ENCODE measurements at places on chromosomes 2 and 18. TPM values are rescaled to one million over a fixed set of nuclear protein-coding genes. Genes with fewer than 3 reads are reported as not detected.

STPG4 gene
- total RNA-seq = 4.4 TPM

TPRKB gene
- 105 TPM for total RNA-seq

CHRNG gene
- total RNA-seq = not detected

DNA sequence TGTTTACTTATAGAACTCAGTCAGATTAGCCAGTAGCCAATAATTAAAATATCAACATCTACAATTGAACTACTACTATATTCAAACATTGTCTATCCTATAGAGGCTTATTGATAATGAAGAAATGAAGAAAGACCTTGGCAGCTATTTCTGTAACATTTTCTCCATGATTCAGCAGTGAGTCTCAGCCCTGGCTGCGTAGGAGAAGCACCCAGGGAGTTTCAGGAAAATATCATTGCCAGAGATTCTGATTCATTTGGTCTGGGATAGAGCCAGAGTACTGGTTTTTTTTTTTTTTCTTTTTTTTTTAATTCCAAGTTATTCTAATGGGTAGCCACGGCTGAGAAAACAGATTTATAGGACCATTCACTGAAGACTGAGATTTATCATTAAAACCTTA, 404.8 kb downstream of the TXNL1 start:
- DNase-seq = peak; percentile 39

- DNase-seq = no peak
Observed at GRCh38 chr2:230048010-230048671, 20.6 kb downstream of the SLC16A14 start.

DNA sequence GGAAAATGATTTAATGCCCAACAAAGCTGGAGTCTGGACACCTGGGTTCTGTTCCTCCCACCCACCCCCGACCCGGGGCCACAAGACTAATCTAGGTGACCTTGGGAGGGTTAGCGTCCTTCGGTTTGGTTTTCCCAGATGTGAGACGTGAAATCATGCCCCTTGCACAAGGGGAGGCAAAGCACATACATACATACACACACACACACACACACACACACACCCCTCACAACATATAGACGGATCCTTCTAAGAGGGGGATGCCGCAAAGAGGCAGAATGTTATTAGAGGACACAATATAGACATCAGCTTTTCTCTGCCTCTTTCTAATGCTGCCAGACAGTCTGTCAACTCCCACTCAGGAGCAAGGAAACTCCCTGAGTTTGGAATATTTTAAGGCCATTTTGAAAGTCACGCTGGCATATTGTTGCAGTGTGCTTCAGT, 616 bp upstream of the RBMS1 start:
- peak; percentile 34 for DNase-seq

DNA sequence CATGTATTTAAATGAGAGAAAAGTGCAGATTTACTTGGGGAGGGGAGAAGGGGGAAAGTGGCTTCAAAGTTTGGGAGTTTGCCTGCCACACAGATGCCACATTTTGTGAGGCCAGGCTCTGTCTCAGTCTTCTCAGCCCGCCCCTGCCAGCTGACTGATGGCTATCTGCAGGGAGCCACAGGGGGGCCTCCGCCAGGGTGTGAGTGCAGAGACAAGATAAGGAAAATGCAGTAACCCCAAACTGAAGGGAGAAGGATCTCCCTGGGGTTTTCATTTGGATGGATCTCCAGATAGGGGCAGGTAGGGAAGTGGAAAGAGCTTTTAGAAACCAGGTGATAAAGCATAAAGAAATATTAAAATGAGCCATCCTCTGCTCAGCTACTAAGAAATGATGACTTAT, 128.8 kb downstream of the ZNF521 start:
- no peak for DNase-seq

- no peak for DNase-seq
Observed at GRCh38 chr18:49029628-49030027, 78.9 kb upstream of the SMAD7 start.

DNA sequence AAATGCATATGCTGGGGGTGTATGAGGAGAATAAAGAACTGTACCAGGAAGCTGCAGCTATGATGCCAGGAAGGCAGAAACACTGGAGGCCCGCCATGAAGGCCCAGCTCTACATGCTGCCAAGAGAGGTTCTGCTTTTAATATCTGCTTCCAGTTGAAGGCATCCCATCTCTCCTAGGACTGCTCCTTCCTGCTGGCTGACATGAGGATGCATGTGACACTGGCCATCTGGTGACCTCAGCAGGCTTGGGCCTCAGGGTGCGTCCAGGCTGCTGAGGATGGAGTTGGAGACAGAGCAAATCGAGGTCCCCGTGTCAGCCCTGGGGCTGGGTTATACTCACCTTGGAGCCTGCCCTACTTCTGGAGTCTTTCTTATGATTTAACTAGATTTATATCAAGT, 49.0 kb downstream of the PSMG2 start:
- DNase-seq = no peak

DNA sequence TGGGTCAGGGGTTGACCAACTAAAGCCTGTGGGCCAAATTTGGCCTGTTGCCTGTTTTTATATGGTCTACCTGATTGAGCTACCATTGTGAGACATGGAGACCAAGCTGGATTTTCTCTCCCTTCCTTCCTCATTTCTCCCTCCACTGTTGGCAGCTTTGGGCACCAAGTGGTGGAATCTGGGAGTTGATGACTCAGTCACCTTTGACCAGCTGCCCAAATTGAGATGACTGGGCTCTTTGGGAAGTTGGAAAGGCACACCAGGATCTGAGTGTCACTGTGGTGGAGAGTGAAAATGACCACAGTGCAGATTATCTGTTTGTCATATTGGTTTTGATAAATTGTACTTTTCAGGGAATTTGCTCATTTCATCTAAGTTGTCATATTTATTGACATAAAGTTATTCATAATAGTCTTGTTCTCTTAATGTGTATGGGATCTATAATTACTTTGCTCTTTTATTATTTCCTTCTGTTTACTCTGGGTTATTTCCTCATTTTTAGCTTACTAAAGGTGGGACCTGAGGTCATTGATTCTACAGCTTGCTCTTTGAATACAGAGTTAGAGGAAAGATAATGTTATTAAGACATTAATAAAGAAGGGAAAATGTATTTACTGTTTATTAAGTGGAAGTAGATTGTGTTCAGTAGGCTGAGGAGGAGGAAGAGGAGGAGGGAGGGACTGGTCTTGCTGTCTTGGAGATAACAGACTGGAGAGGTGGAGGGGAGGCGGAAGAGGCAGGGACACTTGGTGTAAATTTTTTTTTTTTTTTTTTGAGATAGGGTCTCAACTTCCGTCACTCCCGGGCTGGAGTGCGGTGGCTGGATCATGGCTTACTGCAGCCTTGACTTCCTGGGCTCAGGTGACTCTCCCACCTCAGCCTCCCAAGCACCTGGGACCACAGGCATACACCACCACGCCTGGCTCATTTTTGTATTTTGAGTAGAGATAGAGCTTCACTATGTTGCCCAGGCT, 31.8 kb downstream of the AGFG1 start:
- peak; percentile 90 for DNase-seq

- no peak for DNase-seq
Observed at GRCh38 chr2:68043695-68044094, 19.1 kb downstream of the C1D start.
